ENCODE measurements at places on chromosomes 5 and 9.
A peak's percentile ranks its signal among the peaks of the same experiment; 100 is the strongest.

DNA sequence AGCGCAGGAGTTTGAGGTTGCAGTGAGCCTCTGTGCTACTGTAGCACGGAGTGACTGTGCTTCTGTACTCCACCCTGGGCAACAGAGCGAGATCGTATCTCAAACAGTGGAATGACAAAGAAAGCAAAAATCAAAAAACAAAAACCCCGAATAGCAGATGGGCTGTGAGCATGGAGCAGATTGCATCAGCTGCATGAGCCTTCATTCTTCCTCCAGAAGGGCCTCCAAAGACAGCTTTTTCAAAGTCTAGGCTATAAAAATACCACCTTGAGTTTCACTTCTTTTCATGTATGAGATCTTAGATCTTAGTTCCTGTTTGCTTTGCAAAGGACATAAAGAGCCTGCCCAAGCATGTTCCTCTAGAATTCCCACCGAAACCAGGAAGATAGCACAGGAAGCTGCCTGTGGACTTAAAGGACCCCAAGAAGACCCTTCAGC, 15.0 kb upstream of the HSPB3 start:
- no peak for DNase-seq

DNA sequence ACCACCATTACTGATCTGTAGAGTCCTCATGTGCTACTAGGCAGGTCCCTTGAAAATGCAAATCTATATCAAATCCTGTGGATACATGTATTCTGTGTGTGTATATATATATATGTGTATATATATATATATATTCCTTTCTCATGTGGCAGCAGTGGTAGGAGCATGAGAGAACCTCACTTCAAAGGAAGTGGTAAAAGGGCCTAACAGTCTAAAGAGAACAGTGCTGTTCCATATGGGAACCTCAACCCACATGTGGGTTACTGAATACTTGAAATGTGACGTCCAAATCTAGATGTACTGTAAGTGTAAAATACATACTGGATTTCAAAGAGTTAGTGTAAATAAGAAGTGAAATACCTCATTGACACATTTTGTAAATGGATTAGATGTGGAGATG, 5.4 kb downstream of the SLC46A2 start:
- DNase-seq: no peak

DNA sequence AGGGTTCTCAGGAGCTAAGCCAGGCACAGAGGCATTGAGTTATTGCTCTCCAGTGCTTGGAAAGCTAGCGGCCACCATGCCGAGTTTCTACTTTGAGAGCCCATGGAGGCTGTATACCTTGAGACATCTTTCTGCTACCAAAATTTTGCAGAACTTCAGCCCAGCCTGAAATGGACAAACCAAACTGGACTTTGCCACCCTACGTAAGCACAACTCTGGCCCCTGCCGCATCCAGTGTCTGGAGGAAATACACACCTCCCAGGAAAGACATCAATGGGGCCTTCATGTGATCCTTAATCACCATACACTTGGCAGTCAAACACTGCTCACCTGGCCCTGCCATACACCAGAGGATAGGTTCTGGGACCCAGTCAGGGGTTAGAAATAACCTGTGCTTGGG, 27.8 kb downstream of the GARNL3 start:
- no peak for DNase-seq

- DNase-seq: no peak
Observed at GRCh38 chr5:103621548-103621930, 59.0 kb upstream of the NUDT12 start.

DNA sequence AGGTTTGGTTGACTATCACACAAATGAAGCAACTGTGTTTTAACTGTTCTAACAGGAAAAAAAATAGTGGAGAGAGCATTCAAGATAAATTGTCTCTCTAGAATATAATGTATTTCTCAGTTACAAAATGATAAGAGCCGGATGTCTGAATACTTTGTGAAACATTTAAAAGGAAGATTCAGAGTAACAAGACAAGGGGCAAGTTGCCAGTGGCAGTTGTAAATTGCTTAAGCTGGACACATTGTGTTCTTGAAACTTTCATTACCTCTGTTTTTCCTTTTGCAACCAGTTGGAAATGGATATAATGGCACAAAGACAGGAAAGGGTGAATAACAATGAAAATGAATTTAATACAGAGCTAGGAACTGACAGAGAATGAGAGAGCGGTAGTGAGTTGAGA, 15.2 kb upstream of the TBCA start:
- no peak for DNase-seq

DNA sequence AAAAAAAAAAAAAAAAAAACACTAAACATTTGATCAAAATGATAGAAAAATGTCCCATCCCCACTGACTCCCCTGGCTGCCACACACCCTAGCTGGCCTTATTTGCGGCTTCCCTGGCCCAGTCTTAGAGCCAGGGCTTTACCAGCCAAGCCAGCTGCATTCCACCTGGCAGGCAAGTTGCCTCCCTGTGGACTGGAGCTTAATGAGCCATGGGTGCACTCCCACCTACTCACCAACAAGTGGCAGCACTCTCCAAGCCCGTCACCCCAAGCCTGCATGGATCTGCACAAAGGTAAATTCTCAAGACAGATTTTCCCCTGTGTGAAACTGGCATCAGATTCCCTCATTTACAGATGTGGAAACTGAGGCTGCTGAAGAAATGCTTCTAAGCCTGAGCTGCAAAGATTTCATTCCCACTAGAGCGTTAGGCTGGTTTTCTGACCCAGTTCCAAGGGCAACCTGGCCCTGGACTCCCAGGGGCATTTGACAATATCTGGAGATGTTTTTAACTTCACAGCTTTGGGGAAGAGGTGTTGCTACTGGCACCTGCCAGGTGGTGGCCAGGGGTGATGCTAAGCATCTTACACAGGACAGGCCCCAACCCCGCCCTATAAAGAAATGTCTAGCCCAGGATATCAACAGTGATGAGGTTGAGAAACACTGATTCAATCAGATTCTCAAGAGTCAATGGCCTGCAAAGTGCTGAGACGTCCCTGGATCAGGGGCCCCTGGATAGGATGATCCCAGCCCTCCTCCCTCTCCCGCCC, 21.9 kb upstream of the VDAC1 start:
- peak; percentile 49 for DNase-seq

DNA sequence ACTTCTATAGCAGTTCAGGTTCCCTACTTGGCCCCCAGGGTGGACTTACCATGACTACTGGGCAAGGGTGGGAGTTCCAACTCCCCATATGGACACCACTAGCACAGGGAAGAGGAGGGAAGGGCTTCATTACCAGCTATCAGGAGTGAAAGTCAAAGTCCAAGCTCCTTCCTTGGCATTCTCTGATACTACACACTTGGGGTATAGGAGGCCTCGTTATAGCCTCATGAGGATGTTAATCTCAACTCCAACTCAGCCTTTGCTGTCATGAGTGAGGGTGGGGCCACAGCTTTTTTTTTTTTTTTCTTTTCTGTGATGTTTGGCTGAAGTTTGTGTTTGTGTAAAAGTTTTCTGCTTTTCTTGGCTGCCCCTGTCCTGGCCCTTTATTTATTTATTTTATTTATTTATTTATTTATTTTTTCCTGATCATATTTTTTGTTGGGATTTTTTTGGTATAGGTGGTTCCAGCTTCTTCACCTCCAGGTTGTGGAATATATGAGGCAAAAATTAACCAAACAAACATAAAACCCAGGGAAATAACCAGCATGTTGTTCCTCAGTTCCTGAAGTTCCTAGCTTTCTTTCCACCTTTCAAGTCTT, 8.7 kb downstream of the GARIN3 start:
- DNase-seq: no peak

DNA sequence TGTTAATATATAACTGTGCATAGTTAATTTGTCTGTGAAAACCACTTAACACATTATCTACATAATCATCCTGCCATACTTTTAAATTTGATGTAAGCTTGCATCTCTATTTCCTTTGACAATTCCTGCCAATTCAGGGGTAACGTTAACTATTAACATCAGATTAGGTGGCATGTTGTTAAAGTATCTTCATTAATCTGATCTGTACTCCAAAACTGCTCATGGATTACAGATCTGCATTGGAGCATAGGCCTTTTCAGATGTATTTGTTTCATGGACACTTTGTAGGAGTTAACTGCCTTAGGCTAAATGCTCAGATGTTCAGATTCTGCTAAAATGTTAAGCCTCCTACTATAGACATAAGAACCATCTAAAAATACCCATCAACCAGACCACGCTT, 3.1 kb downstream of the RPS6 start:
- DNase-seq: no peak

DNA sequence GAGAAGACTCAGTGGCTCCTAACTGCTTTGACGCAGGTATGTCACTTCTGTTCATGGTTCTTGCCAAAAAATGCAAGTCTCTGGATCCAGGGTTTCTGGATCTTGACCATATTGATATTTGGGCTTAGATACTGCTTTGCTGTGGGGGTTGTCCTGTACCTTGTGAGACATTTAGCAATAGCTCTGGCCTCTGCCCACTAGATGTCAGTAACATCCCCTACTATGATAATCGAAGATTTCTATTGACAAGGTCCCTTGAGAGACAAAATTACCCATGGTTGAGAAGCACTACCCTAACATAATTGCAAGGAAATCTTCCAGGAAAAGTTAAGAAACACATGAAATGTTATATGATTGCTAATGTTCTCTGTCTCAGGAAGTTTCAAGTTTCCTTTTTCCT, 285.4 kb downstream of the TMEM232 start:
- DNase-seq: peak; percentile 53

- DNase-seq: no peak
Observed at GRCh38 chr5:72276219-72276752, 43.8 kb downstream of the MRPS27 start.

DNA sequence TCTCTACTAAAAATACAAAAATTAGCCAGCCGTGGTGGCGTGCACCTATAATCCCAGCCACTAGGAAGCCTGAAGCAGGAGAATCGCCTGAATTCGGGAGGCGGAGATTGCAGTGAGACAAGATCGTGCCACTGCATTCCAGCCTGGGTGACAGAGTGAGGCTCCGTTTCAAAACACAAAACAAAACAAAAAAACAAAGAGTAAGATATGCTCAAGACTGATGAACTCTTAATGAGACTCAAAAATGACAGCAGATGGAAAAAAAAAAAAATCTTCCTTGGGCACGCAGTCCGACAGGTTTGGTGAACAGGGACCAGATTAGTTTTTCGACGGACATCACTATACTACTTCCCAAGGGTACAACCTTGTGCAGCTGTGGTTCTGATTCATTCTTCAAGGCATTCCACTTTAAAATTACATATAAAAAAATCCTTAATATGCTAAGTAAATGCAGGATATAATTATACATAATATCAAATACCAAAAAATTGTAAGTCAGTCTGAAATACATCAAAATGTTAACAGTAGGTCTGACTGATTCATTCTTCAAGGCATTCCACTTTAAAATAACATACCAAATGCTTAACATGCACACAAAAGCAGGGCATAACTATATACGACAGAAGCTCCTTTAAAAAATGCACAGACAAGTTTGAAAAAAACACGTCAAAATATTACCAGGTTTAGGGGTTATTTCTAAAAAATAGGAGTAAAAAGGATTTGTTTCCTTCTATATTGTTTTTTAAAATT, 12.3 kb downstream of the PSIP1 start:
- no peak for DNase-seq

DNA sequence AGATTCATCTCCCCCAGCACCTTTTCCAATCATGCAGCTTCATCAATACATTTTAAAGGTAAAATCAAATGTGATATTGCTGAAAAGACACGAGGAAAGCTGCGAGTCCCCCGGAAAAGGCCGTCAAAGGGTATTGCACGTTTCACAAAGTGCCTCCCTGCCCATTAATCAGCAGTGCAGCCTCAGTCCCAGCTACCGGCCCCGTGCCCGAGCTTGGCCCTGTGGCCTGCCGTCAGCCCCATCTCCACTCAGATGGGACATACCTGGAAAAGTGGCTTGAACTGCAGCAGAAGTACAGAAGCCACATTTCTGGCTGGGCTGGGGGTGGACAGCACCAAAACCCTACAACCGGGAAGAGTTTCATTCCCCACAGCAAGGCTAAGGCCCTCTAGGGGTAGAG, 39.9 kb upstream of the EQTN start:
- DNase-seq: no peak

- DNase-seq: no peak
Observed at GRCh38 chr9:83701286-83701685, 6.5 kb downstream of the UBQLN1 start.

DNA sequence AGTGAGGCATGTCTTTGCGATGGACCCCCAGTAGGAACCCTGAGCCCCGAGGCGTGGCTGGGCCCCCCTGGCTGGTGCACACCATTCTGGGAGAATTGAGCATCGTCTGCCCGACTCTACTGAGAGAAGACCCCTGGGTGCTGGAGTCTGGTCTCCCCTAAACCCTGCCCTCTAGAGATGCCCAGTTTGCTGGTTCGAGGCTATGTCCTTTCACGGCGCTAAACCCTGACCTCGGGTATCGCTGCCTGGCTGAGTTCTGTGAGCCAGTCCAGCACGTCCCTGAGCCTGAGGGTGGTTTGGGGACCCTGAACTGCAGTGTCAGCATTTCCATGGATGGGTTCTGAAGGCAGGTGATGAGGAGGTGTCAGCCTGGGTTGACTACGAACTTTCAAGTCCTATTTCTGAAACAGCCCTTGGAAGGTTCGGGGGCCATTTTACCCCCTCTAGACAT, 128.8 kb downstream of the RXRA start:
- no peak for DNase-seq

DNA sequence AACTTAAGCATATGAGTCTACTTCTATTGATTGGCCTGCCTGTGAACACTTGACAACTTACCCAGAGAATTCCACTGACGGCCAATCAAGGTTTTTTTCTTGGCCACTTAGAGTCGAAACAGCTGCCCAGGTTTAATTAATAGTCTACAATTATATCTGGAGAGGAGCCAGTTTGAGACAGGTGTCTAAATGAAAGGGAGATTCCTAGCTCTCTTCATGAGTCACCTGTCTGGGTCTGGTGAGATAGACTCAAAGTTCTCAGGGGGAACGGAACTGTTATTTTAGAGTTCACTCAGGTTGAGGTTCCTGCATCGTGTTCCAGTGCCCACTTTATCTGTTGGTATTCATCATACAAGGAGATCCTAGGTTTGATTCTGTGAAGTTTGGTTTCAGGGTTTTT, 111.0 kb downstream of the CD180 start:
- no peak for DNase-seq

DNA sequence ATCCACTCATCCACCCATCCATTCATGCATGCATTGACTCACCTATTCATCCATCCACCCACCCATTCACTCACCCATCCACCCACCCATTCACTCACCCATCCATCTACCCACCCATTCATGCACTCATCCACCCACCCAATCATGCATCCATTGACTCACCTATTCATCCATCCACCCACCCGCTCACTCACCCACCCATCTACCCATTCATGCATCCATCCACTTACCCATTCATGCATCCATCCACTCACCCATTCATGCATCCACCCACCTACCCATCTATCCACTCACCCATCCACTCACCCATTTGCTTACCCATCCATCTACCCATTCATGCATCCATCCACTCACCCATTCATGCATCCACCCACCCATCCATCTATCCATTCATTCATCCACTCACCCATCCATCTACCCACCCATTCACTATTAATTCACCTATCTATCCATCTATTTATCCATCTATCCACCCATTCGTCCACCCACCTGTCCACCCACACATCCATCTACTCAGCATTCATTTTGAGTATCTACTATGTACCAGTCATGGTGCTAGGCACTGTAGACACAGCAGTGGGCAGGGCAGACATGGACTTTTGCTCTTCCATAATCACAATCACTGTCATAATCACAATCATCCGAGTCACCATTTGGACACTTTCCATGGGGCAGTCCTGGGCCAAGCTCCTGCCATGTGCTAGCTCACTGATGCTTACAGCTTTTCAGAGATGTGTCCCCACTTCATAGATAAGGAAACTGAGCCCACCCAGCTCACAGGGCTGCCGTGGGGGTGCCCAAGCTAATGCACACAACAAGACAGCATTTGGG, 34.4 kb downstream of the HMCN2 start:
- DNase-seq: no peak

Data from GM03348 (cell line).